ENCODE measurements at places on chromosomes 16 and 17. TPM values are rescaled to one million over a fixed set of nuclear protein-coding genes. Genes with fewer than 3 reads are reported as not detected.

The KRTAP4-1 gene
- total RNA-seq, result not detected

The ASB16 gene
- 0.25 TPM for total RNA-seq

The ZNF19 gene
- total RNA-seq, result 7.4 TPM

The MAP2K3 gene
- 20.3 TPM for total RNA-seq

The P3H4 gene
- 42.3 TPM for total RNA-seq

The FBXO31 gene
- 19.4 TPM for total RNA-seq

The DNAH17 gene
- total RNA-seq, result not detected

The ZNF385C gene
- total RNA-seq, result 1.7 TPM

The MBTD1 gene
- total RNA-seq, result 32.9 TPM

- H3K27ac ChIP-seq, result no peak overlapping the region
- DNase-seq, result no peak
- peaks cover 7% of the 10 kb centered on the region for H3K36me3 ChIP-seq
Measured at GRCh38 chr17:60333628-60334031, 58.3 kb downstream of the USP32 start.

GRCh38 chr17:67171560-67171959 lies 73.4 kb downstream of the HELZ start:
- H3K27ac ChIP-seq, result no peak overlapping the region
- H3K4me1 ChIP-seq, result no peaks in the 10 kb centered on the region
- H3K4me3 ChIP-seq, result no peak overlapping the region

DNA sequence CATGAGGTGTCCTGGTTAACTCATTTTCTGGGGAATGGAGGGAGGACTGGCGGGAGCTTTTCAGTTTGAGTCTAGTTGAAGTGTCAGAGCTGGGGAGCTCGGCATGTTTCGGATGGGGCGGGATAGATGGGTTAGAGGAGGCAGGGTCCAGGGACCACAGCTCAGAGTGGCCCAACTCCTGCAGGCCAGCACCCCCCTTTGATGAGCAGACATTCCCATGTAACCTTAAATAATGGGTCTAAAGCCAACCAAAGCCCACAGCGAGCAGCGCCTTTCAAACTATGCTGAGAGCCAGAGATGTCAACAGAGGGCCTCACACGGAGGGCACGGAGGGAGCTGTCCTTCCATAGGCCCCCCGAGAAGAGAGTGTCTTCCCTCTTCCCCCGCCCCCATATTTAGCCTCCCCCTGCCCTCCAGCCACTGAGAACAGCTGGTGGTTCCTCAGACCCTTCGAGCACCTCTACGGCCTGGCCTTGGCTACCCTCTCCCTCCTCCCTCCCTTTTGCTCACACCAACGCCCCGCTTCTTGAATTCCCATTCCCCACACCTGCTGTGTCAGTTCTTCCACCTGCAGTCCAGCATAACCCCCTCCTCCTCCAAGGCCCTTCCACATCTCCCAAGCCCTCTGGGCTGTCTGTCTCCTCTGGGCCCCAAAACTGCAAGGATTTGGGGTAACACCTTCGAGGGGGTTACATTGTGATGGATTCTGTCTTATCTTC lies 21.8 kb downstream of the RAB11FIP4 start:
- H3K4me1 ChIP-seq, result peaks cover 29% of the 10 kb centered on the region
- H3K4me3 ChIP-seq, result no peak overlapping the region
- H3K36me3 ChIP-seq, result no peaks in the 10 kb centered on the region
- no peak for DNase-seq
- H3K27ac ChIP-seq, result no peak overlapping the region

- peaks cover 45% of the 10 kb centered on the region for H3K27me3 ChIP-seq
- no peaks in the 10 kb centered on the region for H3K4me1 ChIP-seq
- H3K4me3 ChIP-seq, result no peak overlapping the region
- no peak overlapping the region for H3K27ac ChIP-seq
- DNase-seq, result no peak
Measured at GRCh38 chr17:79407385-79407784, 203.5 kb downstream of the RBFOX3 start.

- H3K36me3 ChIP-seq, result no peaks in the 10 kb centered on the region
- H3K4me1 ChIP-seq, result peaks cover 16% of the 10 kb centered on the region
- H3K4me3 ChIP-seq, result no peak overlapping the region
- H3K27ac ChIP-seq, result no peak overlapping the region
Measured at GRCh38 chr17:50466371-50467113, 2.1 kb downstream of the CHAD start.

DNA sequence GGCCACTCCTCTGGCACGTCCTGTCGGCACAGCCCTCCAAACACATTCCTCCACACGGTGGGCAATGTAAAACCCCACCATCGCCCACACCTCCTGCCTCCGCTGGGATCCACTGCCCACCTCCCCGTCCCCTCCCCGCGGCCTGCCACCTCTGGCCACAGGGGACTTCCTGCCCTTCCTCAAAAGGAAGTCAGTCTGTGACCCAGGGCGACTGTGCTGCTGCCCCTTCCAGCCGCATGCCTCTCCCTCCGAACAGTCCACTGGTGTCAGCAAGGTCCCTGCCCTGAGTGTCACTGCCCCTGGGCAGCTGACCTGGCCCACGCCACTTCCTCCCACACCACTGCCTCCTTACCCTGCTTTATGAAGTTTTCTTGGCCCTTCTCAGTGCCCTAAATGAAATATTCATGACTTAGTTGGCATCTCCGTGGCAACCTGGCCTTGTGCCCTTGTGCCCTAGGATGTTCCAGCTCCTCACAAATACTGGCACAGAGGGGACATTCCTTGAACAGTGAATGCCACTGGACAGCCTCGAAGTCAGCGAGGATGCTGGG lies 2.0 kb downstream of the PLD6 start:
- H3K36me3 ChIP-seq, result no peaks in the 10 kb centered on the region
- H3K4me3 ChIP-seq, result no peak overlapping the region

GRCh38 chr16:10608687-10609401 lies 28.4 kb upstream of the EMP2 start:
- H3K36me3 ChIP-seq, result no peaks in the 10 kb centered on the region
- H3K4me3 ChIP-seq, result no peak overlapping the region
- H3K27me3 ChIP-seq, result peaks cover 6% of the 10 kb centered on the region

DNA sequence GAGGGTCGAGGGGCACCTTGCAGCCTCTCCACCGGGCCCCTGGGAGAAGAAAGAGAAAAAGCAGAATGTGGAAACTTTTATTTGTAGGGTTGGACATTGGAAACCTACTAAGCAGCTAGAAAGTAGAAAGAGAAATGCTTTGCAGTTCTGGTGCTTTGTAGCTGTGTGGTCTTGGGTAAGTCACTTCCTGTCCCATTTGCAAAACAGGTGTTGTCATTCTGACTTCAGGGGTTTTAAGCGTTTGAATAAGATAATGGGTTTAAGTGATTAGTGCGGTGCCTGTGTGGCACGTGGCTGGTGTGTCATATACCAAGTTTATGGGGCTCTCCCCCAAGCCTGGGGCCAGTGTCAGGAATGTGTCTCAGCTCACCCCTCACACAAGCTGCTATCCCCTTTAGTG lies 1.6 kb downstream of the CA4 start:
- H3K27ac ChIP-seq, result no peak overlapping the region
- H3K36me3 ChIP-seq, result no peaks in the 10 kb centered on the region
- H3K4me1 ChIP-seq, result peaks cover 5% of the 10 kb centered on the region
- peak overlapping the region; percentile 47 for H3K4me3 ChIP-seq

- peaks cover 25% of the 10 kb centered on the region for H3K36me3 ChIP-seq
- H3K27ac ChIP-seq, result no peak overlapping the region
- H3K27me3 ChIP-seq, result no peaks in the 10 kb centered on the region
- peaks cover 8% of the 10 kb centered on the region for H3K4me1 ChIP-seq
Measured at GRCh38 chr17:82804442-82805191, 35.2 kb downstream of the ZNF750 start.

- no peak overlapping the region for H3K27ac ChIP-seq
- no peak overlapping the region for H3K4me3 ChIP-seq
- no peaks in the 10 kb centered on the region for H3K4me1 ChIP-seq
- DNase-seq, result no peak
- H3K27me3 ChIP-seq, result no peaks in the 10 kb centered on the region
Measured at GRCh38 chr16:63690961-63691360, 1430.9 kb downstream of the CDH11 start.

GRCh38 chr17:31132977-31133376 lies 38.2 kb downstream of the NF1 start:
- no peak overlapping the region for H3K27ac ChIP-seq
- H3K4me3 ChIP-seq, result no peak overlapping the region
- peaks cover 10% of the 10 kb centered on the region for H3K36me3 ChIP-seq
- no peak for DNase-seq
- peaks cover 18% of the 10 kb centered on the region for H3K4me1 ChIP-seq

DNA sequence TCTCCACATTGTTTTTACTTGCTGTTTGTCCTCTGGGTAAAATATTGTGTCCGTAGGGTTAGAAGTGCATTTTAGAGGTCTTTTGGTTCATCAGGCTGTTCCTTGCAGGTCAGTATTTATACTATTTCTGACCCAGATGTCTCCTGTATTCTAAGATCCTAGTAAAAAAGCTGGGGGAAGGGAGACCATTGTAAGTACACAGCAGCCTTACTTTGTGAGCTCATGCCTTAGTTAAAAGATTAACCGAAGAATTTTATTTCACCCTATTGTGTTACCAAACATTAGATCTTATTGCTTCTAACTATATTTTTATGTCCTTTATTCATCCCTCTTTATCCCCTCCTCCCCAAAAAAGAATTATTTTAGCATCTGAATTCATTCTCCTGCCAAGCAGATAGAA lies 444.1 kb upstream of the RBFOX1 start:
- H3K27me3 ChIP-seq, result peaks cover 8% of the 10 kb centered on the region
- peaks cover 16% of the 10 kb centered on the region for H3K4me1 ChIP-seq
- no peak for DNase-seq

All from neural crest cell (in vitro differentiated cells).